GM12864 (cell line): ENCODE measurements at places on chromosomes 12 and 14.

DNA sequence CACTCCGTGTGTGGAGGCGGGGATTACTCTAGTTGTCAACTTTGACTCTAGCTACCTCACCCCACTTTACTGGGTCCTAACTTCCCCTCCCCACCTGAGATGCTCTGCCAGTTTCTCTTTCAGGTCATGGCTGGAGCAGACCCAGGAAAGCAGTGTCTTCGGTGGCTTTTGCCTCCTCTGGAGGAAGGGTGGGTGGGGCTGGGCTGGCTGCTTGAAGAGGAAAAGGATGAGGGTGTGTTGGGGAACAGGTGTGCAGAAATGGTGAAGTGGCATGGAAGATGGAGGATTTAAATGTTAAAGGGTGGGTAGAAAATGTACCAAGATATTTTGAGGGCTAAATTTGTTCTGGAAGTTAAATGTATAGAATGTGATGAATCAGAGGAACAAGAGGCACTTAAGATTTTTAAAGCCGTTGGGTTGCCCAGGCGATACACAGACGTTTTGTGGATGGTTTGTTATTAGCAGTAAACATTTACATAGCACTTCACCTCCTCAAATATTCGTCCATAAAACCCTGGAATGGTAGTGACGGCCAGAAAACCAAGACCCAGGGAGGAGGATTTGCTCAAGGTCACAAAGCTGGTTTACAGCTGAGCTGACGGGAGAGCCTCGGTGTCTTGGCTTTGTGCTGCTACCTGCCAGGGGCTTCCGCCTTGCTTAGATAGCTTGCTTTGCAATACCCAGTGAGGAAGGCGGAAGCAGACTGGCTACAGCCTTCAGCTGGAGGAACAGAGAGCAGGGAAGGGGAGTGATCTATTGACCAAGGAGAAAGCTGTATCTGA lies 72.2 kb upstream of the PRMT8 start:
- no peak for DNase-seq

- DNase-seq, result no peak
Measured at GRCh38 chr12:103966736-103967135, 1.1 kb downstream of the TDG start.

DNA sequence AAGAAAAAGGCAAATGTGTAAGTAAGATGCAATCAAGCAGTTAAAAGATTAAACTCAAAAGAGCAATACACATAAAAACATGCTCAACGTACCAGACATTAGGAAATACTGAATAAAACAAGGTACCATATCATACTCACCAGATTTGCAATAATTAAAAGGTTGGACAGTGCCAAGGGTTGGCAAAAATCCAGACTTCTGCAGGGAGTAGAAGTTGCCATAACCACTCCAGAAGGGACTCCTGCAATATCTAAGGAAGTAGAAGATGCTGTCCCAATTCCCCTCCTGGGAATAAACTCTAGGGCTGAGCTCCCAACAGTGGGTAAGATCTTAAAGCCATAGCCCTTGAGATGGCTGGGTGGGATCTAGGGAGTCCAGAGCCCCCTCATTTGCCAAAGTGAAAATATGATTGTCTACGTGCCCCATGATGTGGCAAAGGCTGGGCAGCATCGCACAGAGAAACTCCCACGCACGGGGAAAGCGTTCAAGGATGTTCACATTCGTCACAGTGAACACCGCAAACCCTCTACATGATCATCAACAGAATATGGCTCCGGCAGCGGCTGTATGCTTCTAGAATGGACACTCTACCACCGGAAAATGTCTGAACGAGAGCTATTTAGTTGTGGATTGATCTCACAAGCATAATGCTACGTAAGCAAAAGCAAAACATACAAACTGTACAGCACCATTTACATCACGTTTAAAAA lies 12.3 kb downstream of the KCTD10 start:
- DNase-seq, result no peak

DNA sequence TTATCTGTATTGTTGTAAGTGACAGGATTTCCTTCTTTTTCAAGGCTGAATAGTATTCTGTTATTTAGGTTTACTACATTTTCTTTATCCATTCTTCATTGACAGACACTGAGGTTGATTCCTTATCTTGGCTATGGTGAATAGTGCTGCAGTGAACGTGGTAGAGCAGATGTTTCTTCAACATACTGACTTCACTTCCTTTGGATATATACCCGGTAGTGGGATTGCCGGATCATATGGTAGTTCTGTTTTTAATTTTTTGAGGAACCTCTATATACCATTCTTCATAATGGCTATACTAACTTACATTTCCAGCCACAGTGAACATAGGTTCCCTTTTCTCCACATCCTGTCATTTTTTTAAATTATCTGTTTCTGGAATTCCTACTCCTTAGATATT lies 21.8 kb downstream of the DERA start:
- no peak for DNase-seq

GRCh38 chr12:27583981-27584380 lies 60.0 kb downstream of the PPFIBP1 start:
- DNase-seq, result no peak

GRCh38 chr14:92986254-92987147 lies 63.6 kb downstream of the CHGA start:
- DNase-seq, result no peak

- DNase-seq, result no peak
Measured at GRCh38 chr14:68234101-68234905, 414.7 kb downstream of the RAD51B start.

DNA sequence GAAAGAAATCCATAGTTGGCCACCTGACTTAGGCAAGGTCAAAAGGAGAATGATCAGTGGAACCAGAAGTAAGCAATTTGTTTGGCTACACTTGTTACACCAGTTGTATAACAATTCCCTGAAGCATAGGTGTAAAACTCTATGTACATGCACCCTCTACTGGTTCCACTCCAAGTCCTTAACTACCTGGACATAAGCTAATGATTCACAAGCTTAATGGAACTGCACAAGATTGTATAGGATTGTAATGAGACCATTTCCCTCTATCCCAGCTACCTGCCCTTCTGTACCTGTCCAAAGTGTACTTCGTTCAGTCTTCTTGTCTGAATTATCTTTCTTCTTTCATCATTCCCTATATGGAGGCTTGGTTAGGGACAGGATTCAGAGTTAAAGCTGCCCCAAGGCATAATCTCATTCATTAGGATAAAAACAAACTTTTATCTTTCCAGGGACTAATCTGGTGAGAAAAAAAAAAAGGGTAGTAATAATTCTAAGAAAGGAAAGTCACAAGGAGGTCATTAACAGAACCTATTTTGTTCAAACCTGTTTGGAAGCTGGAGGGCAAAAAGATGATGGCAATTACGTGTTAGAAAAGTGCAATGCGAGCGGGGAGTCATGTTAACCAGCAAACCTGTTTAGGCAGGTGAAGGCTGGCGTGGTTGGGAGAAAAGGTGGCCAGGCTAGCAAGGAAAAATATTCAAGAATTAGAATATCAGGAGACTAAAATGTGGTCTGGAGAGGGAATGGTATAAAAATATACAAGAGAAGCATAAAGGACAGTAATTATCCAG lies 2.8 kb upstream of the TMEM52B start:
- DNase-seq, result no peak

- no peak for DNase-seq
Measured at GRCh38 chr14:61631045-61631687, 64.1 kb upstream of the HIF1A start.

DNA sequence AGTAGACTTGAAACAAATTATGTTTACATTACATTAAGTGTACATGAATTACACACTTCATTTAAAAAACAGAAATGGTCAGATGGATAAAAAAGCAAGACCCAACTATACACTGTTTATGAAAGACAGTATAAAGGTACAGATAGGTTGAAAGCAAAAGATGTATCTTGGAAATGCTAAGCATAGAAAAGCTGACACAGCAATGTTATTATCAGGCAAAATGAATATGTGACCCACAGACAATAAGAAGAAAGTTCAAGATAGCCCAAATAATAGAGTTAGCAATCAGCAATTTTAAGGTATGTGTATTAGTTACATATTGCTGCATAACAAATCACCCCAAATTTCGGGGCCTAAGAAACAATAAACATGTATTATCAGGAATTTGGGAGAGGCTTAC lies 153.5 kb downstream of the DHRS2 start:
- no peak for DNase-seq

- DNase-seq, result no peak
Measured at GRCh38 chr14:102902523-102903247, 19.8 kb upstream of the AMN start.

DNA sequence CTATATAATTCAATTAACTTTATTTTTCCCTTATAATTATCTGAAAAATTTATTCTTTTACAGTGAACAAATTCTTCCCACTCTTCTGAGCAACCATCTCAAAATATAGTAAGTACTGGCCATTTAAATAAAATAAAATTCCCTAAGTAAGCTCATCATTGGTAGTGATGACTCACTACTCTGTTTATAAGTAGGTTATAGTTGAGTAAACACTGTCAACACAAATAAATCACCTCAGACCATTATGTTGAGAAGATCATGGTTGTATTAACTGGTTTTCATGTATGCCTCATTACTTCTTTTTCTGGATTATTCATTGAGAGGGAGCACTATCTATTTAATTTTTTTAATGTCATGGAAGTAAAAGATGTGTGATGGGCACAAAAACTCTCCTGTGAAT lies 220.5 kb downstream of the SEC23A start:
- no peak for DNase-seq

DNA sequence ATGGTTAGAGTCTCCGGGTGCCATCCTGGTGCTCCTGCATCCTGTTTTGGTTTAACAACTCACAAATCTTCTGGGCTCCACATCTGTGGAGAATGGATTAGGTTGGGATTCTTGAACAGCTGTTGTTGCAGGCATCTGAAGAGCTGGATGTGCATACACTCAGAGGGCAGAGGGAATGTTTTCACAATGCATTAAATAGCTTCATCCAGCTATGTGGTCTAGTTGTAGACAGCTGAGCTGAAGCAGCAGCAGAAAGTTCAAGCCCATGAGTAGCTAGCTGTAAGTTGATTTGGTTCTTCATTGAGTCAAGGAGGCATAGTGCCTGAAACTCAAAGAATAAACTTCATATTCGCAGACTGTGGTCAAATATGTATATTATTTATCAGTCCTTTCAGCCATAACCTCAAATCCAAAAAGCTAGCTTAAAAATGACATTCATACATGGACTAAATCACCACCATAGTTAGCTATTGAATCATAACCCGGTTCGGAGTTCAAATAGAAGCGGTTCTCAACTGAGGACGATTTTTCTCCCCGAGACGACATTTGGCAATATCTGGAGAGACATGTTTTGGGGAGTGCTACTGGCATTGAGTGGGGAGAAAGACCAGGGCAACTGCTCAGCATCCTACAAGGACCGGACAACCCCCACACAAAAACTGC lies 858 bp upstream of the ANKRD13A start:
- DNase-seq, result no peak

DNA sequence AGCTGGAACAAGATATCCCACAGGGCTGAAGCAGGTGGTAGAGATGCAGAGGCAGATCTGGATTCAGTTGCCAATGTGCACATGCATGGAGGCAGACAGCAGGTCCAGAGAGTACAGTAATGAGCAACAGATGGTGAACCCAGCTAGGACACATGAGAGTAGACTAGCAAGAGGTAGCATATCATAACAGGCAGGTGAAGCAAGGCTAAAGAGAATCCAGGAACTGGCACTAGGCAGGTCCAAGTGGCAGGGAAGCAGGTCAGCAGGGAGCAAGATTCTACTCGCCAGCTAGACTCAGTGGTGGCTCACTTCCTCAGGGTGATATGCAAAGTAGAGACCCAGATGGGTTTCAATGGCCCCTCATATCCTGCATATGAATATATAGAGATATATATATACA lies 15.3 kb upstream of the MYF6 start:
- DNase-seq, result no peak

GRCh38 chr12:25929142-25929541 lies 29.3 kb upstream of the RASSF8 start:
- no peak for DNase-seq

DNA sequence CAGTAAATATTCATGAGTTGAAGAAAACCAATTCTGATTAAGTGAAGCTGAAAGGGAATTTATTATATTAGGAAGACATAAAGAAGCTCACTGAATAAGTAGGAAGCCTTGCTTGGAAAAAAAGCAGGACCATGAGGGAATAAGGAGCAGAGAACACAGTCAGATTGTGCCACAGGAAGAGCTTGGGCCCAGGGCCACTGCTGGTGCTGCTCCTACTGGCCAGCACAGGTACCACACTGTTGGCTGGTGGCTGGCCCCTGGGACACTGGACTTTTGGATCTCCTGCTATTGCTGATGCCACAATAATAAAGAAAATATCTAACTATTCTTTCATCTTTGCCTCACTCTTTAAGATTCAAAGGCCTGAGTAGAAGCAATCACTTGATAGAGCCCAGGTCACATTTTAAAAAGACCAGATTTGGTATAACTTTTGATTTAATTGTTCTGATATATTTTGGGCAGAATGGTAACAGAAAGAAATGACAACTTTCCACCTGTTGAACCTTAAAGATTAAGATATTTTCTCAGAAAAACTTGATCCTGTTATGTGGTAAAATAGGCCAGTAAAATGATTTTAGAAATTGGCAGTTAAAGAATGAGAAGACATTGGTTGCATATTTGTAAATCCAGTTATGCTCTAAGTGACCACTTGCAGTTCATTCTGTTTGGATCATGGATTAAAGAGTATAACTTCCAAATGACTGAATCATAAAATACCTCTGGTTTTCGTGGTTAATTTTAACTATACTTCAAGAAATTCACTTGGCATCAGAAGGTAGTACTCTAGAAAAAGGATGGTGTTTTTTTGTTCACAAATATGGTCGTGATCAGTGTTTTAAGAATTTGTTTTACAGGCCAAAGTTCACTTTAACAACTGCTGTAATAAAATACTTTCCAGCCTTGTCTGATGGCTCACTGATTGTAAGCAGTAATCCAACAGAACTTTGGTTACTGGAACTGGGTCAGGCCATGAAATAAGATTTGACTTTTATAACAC lies 68.3 kb downstream of the DERA start:
- DNase-seq, result no peak
